ENCODE measurements at places on chromosomes 3 and 15. TPM values are rescaled to one million over a fixed set of nuclear protein-coding genes. Genes with fewer than 3 reads are reported as not detected.

Gene B3GALNT1
- total RNA-seq = 19.1 TPM

Gene SLC27A2
- total RNA-seq = under 0.01 TPM

Gene WDR93
- 0.25 TPM for total RNA-seq

Gene TRIM42
- total RNA-seq = not detected

Gene ZNF80
- total RNA-seq = not detected

Gene P2RY12
- total RNA-seq = not detected

Gene SLC7A14
- total RNA-seq = 0.13 TPM

Gene GASK1A
- 0.33 TPM for total RNA-seq

Gene CASR
- total RNA-seq = not detected

Gene RAB6B
- 3.3 TPM for total RNA-seq

Gene ZIC1
- not detected for total RNA-seq

Gene POLR2M
- 544 TPM for total RNA-seq
